T-cell (primary cell): ENCODE measurements at places on chromosomes 5 and 9.

- DNase-seq = no peak
These were observed 19.8 kb upstream of the IL33 start for GRCh38 chr9:6195714-6196360.

- DNase-seq = no peak
These were observed 31.4 kb upstream of the FAT2 start for GRCh38 chr5:151622367-151623088.

GRCh38 chr5:55480781-55481180 lies 54.0 kb downstream of the PLPP1 start:
- DNase-seq = no peak

- DNase-seq = peak; percentile 47
These were observed 938 bp downstream of the NINJ1 start for GRCh38 chr9:93132946-93133680.

- no peak for DNase-seq
These were observed 86.4 kb downstream of the GALNT10 start for GRCh38 chr5:154276973-154277331.

DNA sequence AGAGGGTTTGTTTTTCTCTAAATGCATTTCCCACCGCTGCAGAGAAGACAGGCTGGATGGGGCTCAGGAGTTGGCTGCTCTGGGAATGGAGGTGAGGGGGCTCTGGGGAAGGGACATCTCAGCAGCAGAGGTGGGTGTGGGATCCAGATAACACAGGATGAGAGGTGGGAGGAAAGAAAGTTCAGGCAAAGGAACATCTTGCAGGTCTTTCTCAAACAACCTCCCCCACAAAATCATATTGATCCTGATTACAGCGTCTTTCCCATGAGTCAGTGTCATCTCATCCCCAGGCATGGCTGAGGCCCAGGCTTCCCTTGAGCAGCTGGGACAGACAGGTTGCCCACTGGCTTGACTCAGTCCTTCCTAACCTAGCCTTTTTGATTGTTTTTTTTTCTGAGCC lies 11.3 kb upstream of the ACSL6 start:
- no peak for DNase-seq

- DNase-seq = no peak
These were observed 62.8 kb downstream of the C9orf50 start for GRCh38 chr9:129558063-129558550.

DNA sequence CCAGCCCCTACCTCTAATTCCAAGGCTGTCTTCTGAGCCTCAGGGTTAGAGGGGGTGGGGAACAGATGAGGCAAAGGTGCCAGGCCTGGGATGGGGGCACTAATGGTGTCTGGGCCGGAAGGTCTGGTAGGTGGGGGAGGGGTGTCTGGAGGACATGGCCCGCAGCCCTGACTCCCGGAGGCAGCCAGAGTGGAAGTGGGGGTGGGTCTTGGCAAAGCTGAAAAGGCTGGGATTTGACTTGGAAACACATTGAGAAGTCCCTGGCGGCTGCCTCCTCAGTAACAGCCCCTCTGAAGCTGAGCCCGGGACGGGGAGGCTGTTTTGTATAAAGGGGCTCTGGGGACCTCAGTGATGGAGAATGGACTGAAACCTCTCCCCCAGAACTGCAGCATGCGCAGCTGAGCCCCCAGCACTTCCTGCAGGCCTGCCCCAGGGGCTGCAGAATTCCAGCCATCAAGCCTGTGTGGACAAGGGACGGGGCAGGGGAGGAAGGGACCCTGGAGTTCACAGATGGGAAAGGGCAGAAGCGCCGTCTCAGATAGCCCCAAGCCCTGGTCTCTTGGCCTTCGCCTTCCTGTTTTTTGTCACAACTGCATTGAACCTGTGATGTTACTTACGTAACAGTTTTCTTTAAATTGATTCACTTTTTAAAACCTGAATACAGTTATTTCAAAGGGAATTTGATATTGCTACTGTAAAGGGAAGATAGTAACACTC lies 49.3 kb upstream of the SYNPO start:
- DNase-seq = no peak

DNA sequence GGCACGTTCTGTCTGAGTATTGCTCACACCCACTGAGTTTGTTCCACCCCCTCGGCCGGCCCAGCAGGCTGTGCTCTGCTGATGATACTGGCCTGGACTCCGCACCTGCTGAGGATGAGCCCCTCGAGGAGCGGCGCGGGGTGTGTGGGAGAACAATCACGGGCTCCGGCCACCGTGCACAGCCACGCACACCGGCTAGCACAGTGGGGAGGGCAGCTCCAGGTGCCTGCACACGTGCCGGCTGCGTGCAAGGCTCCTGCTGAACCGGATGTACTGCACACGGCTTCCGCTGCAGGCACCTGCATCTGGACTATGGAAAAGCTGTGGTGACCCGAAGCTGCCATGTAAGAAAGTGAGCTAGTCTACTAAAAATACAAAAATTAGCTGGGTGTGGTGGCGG lies 485.2 kb upstream of the CDH9 start:
- DNase-seq = no peak

- DNase-seq = no peak
These were observed 18.4 kb upstream of the FOXI1 start for GRCh38 chr5:170087168-170087817.

DNA sequence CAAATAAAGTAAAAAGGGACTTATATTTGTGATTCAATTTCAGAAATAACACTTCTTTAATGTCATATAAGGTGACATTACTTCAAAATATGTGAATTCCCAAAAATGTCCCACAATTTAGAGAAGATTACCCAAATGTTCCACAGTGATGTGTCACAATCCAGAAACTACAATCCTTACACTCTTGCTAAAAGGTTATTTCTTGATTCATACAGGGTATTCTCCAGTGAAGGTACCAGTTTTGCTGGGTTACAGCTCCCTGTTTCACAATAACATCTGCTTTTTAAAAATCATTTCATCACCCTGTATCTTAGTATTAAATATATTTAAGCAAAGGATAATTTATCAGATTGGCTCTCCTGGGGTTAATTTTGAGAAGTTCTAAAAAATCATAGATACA lies 11.0 kb downstream of the FBN2 start:
- DNase-seq = no peak

DNA sequence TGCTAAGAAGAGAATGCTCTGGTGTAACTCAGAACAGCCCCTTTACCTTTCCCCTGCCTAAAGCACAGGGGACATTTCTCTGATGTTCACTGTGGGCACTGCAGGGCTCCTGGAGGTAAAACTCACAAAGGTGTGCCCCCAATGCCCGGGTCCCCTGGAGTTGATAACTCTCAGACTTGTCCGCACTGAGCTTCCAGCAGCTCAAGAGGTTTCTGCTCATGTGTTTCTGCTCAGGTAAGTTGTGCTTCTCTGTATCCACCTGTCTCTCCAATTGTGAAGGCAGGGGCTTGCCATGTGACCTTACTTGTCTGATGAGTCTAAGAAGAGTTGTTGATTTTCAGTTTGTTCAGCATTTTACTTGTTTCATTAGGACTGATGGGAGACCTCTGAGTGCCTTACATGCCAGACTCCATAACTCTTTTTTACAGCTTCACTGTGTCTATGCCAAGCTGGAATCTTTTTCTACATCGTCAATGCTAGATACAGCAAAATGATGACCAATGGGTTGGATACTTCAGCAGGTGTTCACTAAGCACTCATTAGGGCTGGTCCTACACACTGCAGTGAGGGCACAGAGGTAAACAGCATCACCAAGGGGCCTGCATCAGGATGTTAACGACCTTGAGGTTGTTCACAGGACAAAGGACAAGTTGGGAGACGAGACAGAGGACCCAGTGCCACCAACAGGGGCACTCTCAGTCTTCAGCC lies 56.4 kb downstream of the MRPL36 start:
- DNase-seq = no peak

DNA sequence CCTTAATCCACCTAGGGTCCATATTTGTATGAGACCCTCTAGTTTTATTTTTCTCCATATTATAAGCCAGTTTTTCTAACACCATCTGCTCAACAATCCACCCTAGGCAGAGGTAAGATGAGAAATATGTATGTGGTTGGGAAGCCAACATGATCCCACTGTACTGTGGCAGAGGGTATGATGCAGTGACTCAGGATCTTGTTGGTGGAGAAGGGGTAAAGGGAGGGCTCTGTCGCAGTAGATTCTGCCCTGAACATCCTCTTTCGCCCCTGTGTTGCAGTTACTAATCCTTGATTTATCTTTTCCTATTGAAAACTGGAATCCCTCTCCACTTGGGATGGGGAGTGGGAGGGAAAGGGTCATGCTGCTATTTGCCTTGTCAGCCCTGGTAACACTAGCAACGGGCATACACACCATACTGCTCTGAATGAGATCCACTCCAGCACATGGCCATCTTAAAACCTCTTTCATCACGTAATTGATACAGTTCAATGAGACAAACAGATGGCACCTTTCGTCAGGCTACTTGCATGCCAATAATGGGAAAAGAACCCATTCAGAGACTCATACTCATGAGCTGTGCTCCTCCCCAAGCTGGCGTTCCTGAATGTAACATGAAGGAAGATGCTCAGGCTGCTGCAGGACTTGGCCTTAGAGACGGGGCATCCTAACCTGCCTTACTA lies 63.0 kb downstream of the ADAMTS12 start:
- no peak for DNase-seq

GRCh38 chr9:106177216-106177615 lies 482.9 kb downstream of the TMEM38B start:
- no peak for DNase-seq

- no peak for DNase-seq
These were observed 45.3 kb downstream of the CWC27 start for GRCh38 chr5:64814073-64814472.

DNA sequence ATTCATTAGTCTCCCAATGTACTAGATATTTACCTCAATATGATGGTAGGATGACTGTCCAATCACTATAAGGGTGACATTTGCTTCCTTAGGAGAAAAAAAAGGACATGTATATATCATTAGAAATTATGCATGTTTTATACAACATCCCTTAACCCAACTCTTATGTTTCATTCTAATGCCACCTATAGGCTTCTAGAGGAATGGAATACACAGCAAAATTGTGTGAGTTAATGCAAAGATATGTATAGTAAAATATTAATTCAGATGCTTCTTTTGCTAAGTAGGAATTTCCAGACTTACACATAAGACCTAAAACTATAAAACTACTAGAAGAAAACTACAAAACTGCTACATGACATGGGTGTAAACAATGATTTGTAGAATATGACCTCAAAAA lies 3.5 kb downstream of the PRXL2C start:
- DNase-seq = no peak

- DNase-seq = no peak
These were observed 26.1 kb downstream of the MAP1B start for GRCh38 chr5:72133212-72133990.

DNA sequence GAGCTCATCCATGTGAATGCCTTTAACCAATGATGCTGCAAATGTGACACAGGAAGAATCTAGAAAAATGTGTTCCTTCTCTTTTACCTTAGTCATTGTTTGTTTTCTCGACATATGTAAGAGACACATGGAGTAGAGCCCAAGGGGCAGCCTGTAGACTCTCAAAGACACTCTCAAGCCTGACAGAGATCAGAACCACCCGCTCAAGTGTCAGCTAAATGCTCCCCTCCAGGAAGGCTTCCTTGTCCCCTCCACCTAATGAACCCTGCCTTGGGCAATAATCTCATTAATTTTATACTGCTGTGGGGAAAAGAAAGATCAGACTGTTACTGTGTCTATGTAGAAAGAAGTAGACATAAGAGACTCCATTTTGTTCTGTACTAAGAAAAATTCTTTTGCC lies 157.4 kb downstream of the MUSK start:
- no peak for DNase-seq

DNA sequence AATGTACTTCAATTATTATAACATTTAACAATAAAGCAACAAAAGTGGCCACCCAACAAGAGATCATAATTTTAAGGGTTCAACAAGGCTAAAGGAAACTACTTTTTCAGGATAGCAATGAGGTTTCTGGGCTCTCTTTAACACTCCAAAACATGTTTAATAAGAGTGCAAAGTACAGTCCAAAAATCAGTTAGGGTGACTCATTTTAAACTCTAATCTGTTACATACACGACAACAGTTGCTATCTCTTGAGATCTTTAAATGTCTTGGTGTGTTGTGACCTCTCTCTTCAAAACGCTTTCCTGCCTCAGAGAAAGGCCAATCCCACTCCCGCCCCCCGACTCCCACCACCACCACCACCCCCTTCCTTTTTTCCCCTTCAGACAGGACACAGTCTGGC lies 11.5 kb downstream of the NFIB start:
- no peak for DNase-seq

DNA sequence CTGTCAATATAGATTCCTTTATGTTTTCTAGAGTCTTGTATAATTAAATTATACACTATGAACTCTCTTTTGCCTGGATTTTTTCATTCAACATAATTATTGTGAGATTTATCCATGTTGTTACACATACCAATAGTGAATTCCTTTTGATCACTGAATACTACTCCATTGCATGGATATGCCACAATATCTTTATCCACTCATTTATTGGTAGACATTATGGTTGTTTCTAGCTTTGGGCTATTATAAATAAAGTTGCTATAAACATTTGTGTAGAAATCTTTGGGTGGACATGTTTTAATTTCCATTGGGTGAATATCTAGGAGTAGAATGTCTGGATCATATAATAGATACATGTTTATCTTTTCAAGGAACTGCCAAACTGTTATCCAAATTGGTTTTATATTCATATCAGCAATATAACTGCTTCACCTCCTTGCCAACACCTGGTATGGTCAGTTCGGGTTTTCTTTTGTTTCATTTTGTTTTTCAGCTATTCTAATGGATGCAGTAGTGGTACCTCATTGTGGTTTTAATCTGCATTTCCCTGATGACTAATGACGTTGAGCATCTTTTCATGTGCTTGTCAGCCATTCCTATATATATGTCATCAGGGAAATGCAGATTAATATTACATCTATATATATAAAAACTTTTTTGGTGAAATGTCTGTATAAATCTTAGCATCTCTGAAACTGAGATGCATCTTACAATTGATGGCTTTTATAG lies 32.1 kb upstream of the TCF7 start:
- no peak for DNase-seq

GRCh38 chr5:1665803-1666202 lies 133.8 kb downstream of the MRPL36 start:
- no peak for DNase-seq

DNA sequence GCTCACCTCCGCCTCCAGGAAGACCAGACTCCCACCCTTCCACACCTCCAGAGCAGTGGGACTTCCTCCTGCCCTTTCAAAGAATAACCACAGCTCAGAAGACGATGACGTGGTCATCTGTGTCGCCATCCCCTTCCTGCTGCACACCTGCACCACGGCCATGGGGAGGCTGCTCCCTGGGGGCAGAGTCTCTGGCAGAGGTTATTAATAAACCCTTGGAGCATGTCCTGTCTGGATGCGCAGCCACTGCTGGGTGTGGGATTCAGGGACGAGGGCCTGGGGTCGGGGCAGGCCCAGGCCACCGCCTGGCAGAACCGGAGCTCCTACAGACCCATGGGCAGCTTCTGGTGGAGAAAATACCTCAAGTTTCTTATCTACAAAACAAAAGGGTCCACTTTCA lies 5.0 kb downstream of the PAEP start:
- no peak for DNase-seq
